ENCODE measurements at places on chromosomes 1 and 21. TPM values are rescaled to one million over a fixed set of nuclear protein-coding genes. Genes with fewer than 3 reads are reported as not detected.

Gene ZNF683
- total RNA-seq: not detected

Gene NES
- 0.31 TPM for total RNA-seq

Gene USP21
- total RNA-seq: 8.5 TPM

Gene BLACAT1
- total RNA-seq: 2.4 TPM

Gene ERICH3
- total RNA-seq: not detected

Gene ASPM
- 27.5 TPM for total RNA-seq

Gene SDHB
- 147 TPM for total RNA-seq

Gene ILDR2
- total RNA-seq: not detected

Gene OLFML3
- total RNA-seq: 0.31 TPM

Gene AGMAT
- 5.5 TPM for total RNA-seq

Gene MTMR11
- total RNA-seq: 10.2 TPM

Gene SLC9C2
- total RNA-seq: not detected

Gene TSPAN2
- total RNA-seq: 0.78 TPM

Gene CNR2
- total RNA-seq: not detected

Gene TBX15
- not detected for total RNA-seq

Gene CD2
- total RNA-seq: not detected

Gene HSPB7
- total RNA-seq: not detected

Gene SNX7
- total RNA-seq: 47.2 TPM

Gene SMIM1
- not detected for total RNA-seq

Gene ZYG11A
- 0.91 TPM for total RNA-seq

Gene MPL
- 0.34 TPM for total RNA-seq

Gene C1orf167
- total RNA-seq: not detected

Gene UBL4B
- not detected for total RNA-seq

Gene DISP3
- total RNA-seq: not detected

Gene OR13G1
- total RNA-seq: not detected

Gene XCL1
- total RNA-seq: not detected

Gene CFAP57
- 0.86 TPM for total RNA-seq

Gene HPCA
- not detected for total RNA-seq

Gene ZBTB8B
- total RNA-seq: not detected

Gene SLC5A9
- not detected for total RNA-seq

Gene ANKRD45
- not detected for total RNA-seq

Gene ZNF593OS
- not detected for total RNA-seq

Gene FCRL2
- not detected for total RNA-seq

Gene AIRE
- not detected for total RNA-seq

Gene NPL
- total RNA-seq: 1.8 TPM
